Naive B cell (primary cell): ENCODE measurements at places on chromosomes 3 and 15.

DNA sequence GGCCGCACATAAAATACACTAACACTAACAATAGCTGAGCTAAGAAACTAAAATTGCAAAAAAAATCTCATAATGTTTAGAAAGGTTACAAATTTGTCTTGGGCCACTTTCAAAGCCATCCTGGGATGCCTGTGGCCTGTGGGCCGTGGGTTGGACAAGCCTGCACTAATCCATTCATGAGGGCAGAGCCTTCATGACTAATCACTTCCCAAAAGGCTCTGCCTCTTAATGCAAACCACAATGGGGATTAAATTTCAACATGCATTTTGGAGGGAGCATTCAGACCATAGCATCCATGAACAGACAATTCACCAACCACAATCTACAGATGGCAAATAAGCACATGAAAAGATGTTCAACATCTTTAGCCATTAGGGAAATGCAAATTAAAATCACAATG lies 128.2 kb downstream of the SUCLG2 start:
- DNase-seq, result no peak

DNA sequence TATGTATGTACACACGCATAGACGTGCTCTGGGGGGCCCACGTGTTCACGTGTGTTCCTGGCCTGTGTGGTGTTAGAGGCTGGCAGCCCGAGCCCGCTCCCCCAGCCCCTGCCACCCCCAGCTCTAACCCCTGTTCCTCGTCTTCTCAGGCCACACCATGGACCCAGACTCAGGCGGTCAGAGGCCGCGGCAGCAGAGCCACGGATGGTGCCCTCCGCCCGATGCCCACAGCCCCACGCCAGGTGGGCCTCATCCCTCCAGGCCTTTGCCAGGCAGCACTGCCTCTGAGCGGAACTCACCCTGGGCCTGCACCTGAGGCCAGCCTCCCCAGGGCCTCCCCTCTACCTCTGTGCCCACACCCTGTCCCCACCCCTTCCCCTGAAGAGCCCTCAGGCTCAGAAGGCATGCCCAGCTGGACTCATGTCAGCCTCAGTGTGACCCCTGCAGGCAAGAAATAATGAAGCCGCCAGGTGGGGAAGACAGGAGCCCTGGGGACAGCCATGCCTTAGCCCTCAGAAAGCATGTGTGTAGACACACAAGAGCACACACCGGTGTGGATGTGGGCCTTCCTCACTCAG lies 16.4 kb upstream of the GNAT1 start:
- no peak for DNase-seq

DNA sequence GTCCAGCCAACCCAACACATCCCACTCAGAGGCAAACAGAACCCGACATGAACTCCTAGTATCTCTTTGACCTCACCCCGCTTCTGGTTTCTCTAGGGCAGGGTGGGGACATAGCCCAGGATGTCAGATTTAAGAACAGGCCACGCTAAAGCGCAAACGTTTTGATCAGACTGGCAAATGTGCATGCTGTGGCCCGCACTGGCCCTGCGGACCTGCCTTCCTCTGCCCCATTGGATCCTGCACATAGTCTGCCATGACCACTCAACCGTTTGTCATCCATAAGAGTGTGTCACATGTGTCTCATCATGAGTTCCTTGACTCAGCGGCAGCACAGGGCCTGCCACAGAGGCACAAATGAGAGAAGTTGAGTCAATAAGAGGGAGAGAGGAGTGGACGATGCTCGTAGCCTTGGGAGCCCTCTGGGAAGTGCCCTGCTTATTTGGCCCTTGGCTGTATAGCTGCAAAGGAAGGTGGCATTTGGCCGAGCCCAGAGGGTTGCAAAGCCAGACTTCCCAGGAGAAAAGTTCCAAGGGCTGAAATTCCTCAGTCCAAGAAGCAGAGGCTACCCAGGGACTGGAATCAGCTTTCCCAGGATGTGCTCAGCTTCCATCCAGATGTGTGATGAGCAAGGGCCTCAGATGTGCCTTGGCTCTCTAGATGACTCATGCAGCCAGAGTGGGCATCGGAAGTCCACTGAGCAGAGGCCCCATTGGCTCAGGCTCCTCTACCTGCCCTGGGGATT lies 55.5 kb upstream of the SLCO2A1 start:
- no peak for DNase-seq

- DNase-seq, result no peak
Observed at GRCh38 chr3:48819234-48820221, 28.1 kb downstream of the PRKAR2A start.
